ENCODE measurements at places on chromosomes 2 and 18. TPM values are rescaled to one million over a fixed set of nuclear protein-coding genes. Genes with fewer than 3 reads are reported as not detected.
A peak's percentile ranks its signal among the peaks of the same experiment; 100 is the strongest.

Gene CDH2
- 106 TPM for total RNA-seq

Gene KHK
- total RNA-seq = 3.3 TPM

Gene SIX2
- 0.07 TPM for total RNA-seq

Gene STK11IP
- total RNA-seq = 26.6 TPM

Gene TPO
- total RNA-seq = not detected

Gene ANKRD23
- 4.4 TPM for total RNA-seq

Gene GAD1
- 25.8 TPM for total RNA-seq

Gene IKZF2
- total RNA-seq = 0.97 TPM

Gene HOXD9
- 0.10 TPM for total RNA-seq

DNA sequence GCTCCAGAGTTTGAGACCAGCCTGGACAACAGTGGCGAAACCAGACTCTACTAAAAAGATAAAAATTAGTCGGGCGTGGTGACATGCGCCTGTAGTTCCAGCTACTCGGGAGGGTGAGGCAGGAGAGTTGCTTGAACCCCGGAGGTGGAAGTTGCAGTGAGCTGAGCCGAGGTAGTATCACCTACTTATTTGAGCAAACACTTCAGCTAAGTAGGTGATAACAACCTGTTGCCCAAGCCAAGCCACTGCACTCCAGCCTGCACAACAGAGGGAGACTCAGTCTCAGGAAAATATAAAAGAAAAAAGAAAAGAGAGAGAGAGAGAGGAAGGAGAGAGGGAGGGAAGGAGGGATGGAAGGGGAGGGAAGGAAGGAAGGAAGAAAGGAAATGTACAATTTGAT, 21.3 kb downstream of the FER1L5 start:
- DNase-seq = no peak

GRCh38 chr18:80157708-80158343, 48.8 kb downstream of the ADNP2 start:
- peak; percentile 78 for DNase-seq

- peak; percentile 87 for DNase-seq
These were observed 35.2 kb upstream of the MLPH start for GRCh38 chr2:237451643-237452469.

DNA sequence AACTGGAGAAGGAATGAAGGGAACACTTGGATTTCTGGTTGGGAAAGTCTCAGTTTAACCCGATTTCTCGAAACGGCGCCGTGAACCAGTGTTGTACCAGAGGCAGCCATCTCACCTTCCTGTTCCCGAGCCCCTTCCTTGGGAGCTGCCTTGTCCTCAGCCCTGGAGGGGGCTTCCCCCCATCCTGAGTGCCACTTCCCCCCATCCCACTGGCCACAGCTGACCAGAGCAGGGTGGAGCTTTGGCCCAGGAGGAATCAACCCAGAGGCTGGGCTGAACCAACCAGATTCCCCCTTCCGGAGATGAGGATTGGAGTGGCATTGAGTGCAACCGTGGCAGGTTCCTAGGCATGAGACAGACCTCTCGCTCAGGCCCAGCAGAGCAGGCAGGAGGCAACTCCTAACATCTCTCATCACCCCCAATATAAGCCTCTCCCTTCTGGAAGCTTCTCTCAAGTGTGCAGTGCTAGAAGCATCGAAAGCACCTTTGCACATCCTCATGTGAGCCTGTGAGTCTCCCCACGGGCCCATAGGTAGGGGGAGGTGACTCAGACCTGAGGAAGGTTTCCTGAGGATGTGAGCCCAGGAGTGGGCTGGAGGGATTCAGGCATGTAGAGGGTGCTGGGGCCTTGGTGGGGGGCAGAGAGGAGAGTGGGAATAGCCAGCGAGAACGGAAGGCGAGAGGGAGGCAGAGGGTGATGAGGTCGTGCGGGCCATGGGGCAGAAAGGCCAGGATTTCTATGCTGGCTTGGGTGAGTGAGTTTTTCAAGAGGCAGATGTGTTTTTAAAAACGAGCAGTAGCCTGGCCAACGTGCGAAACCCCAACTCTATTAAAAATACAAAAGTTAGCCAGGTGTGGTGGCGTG, 11.9 kb downstream of the NGEF start:
- no peak for DNase-seq

DNA sequence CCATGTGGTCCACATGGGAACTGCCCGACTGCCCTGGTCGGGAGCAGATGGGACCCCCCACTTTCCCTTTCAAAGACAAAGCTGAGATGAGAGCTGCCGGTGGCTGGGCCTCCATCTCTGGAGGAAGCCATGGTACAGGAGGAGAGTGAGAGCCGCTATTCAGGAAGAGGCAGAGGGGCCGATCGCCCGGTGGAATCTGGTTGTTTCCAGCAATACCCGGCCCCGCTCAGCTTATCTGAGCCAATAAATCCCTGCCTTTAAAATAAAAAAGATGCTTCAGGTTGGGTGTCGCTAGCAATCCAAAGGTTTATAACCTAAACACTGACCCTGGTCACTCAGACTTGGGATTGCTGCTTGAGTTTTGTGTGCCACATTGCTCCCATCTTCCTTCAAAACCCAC, 15.2 kb upstream of the B3GNT7 start:
- no peak for DNase-seq

DNA sequence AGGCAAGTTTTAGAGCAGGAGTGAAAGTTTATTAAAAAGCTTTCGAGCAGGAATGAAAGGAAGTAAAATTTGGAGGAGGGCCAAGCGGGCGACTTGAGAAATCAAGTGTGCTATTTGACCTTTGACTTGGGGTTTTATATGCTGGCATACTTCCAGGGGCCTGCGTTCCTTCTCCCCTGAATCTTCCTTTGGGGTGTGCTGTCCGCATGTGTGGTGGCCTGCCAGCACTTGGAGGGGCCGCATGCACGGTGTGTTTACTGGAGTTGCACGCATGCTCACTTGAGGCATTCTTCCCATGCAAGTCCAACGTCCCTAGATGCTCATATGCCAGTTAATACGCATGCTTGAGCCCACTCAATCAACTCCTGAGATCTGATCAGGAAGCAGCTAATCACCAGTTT, 78.3 kb upstream of the MAP4K4 start:
- DNase-seq = no peak

- DNase-seq = peak; percentile 39
These were observed 8.8 kb downstream of the PLCL1 start for GRCh38 chr2:197813093-197813787.

GRCh38 chr18:36636237-36636817, 192.5 kb downstream of the TPGS2 start:
- DNase-seq = no peak

GRCh38 chr2:203562268-203562667, 27.2 kb upstream of the RAPH1 start:
- no peak for DNase-seq

- DNase-seq = no peak
These were observed 183.6 kb upstream of the MGAT5 start for GRCh38 chr2:134070281-134070741.

DNA sequence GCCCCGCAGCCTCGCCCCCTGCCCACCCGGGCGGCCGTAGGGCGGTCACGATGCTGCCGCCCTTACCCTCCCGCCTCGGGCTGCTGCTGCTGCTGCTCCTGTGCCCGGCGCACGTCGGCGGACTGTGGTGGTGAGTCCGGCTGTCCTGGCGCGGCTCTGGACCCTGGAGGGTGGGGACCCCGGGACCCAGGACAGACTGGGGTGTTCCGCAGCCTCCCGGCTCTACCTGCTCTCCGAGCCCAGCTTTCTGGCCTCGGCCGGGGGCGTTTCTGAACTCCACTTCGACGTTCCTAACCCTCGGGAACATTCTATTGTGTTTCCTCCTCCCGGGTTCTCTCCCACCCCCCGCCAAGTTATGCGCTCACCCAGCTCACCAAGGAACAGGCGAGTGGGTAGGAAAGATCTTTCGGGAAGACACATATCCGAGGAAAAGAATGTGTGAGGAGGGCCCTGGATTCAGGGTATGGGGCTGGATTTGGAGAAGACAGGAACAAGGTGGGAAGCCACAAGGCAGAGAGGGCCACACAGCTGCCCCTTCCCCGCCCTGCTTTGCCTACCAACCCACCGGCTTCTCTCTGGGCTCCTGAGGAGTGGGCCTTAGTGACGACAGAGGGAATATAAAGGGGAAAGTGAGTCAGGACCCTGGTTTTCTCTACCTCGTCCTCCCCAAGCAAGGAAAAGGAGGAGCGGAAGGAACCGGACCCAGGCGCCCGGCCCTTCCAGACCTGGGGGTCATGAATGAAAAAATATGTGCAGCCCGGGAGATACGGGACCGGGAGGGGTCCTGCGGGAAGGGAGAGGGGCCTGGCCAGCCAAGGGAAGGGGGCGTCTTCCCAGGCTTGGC, 605 bp downstream of the WNT6 start:
- DNase-seq = peak; percentile 61

GRCh38 chr2:42312106-42312505, 48.9 kb downstream of the COX7A2L start:
- no peak for DNase-seq

GRCh38 chr2:148259674-148260073, 238.8 kb downstream of the MBD5 start:
- no peak for DNase-seq

GRCh38 chr2:177334940-177335543, 57.5 kb upstream of the AGPS start:
- DNase-seq = peak; percentile 6

DNA sequence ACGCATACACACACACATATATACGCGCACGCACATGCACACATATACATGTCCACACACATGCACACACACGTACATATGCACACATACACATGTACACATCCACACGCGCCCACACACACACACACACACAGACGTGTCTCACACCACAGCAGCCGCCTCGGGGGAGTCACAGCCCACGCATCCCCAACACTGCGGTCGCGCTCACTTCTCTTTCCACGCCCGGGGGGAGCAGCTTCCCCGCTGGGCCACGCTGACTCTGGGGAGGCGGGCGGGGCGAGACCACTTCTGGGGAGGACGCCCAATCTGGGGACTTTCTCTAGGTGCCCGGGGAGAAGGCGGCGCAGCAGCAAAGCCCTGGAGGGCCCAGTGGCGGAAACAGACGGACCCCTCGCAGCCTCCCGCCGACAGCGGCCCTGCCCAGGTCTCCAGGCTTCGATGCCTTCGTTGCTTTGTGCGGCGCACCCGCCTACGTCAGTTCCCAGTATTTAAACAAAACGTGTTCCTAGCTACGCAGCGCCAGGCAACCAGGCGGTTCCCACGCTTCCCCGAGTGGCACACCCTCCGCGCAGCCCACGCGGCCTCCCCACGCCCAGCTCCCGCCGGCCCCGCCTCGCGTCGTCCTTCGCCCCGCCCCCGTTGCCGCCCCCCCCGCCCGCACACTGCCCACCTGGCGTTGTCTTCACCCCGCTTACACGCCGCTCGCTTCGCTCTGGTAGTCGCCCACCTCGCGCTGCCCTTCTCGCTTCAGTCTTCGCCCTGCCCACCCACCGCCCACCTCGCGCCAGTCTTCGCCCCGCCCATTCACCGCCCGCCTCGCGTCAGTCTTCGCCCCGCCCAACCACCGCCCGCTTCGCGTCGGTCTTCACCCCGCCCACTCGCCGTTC, 810 bp upstream of the RBFA start:
- peak; percentile 88 for DNase-seq

- no peak for DNase-seq
These were observed 278.4 kb downstream of the NEDD4L start for GRCh38 chr18:58322464-58322863.

DNA sequence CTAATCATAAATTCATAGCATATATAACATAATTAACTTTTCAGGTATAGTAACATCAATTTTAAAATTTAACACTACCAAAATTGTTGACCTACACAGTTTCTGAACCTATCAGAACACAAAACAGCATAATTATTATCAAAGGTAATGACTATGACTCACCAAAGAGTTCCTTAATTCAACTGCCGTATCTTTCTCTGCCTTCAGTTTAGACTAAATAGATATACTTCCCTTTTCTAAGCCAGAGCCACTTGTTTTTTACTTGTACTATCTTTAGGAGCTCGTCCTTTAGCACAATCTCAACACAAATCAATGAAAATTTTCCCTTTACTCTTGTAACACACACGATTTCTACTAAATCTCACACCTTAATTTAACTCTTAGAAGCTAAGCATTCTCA, 54.4 kb downstream of the CCDC88A start:
- no peak for DNase-seq

GRCh38 chr18:78169174-78169864, 810.3 kb upstream of the SALL3 start:
- no peak for DNase-seq

GRCh38 chr2:123036300-123036699, 988.8 kb upstream of the CNTNAP5 start:
- no peak for DNase-seq
